ENCODE measurements at places on chromosomes 5 and 9.

GRCh38 chr9:127549751-127550150 lies 62.3 kb upstream of the STXBP1 start:
- no peak for DNase-seq

GRCh38 chr9:21506626-21507482 lies 24.7 kb upstream of the IFNE start:
- DNase-seq, result no peak

DNA sequence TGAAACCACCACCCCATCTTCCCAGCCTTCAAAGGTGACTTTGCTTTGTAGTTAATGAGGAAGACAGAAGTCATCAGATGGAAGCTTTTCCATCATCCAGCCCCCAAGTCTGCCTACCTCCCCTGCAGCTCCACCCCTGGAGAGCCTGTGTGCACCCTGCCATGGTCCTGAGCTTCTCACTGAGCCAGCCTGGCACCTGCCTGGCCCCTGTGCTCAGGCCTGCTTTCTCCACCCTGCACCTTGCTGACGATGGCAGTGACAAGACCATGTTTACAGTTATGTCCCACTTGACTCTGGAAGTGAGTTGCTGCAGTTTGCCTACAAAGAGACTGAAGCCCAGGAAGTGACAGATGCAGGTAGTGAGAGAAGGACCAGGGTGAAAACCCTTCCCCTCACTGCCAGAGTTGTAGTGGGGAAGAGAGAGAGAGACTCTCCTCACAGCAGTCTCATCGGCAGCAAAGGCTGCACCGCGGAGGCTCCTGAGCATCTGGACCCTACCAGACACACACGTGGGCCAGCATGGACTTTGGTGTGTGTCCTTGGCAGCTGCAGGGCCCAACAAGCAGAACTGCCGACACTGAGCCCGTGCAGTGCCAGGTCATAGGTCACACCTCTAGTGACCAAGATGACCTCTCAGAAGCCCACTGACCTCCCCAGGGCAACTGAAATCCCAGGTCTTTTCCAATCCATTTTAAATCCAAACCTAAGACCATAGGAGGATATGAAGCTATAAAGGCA lies 107.1 kb downstream of the CACNA1B start:
- no peak for DNase-seq

DNA sequence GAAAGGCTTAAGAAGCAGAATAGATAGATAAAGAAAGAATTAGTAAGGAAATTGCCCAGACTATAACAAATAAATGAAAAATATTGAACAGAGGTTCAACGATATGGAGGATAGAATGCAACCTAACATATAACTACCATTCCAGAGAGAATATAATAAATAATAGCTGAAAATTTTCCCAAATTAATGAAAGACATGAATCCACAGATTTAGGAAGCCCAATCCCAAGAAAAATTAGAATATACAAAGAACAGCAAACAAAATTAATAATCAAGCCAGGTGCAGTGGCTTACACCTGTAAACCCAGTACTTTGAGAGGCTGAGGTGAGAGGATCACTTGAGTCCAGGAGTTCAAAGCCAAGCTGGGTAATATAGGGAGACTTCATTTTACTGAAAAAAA lies 27.8 kb upstream of the FNIP1 start:
- DNase-seq, result no peak

DNA sequence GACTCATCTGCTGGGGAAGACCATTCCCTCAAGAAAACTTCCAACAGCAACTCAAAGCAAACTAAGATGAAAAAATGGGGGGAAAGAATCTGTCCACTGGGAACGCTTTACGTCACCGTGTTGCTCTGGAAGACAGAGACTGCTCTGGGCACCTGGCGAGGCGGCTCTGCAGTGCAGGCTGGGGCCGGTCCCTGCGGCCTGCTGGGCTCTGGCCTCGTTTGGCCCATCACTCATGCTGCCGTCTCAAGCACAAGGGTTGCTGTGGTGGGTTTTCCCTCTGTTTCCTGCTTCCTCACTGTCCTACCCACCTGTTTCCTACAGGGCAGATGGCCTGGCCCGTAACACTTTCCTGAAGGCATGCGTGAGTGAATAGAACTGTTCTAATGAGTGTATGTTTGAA lies 92.9 kb upstream of the OTULINL start:
- no peak for DNase-seq

GRCh38 chr5:136308212-136308795 lies 57.0 kb downstream of the TRPC7 start:
- no peak for DNase-seq
